ENCODE measurements at places on chromosomes 16 and 17.

GRCh38 chr16:986411-986810 lies 4.8 kb downstream of the SOX8 start:
- DNase-seq, result no peak

DNA sequence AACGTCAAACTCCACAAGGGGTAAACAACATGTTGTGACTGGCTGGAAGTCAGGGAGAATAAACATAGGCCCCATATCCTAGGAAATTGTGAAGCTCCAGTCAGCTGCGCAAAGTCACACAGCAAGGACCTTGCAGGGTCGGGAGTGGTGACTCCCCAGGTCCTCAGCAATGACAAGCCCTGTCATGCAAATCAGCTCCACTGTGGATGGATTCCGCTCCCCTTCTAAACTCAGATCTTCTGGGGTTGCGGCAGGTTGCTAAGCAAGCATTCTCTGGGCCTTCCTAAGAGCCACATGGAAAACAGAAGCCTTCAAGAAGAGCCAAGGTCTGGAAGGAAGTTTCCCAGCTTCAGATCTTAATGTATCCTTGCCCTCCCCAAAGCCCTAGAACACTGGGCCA lies 28.9 kb upstream of the MYO18A start:
- no peak for DNase-seq

- no peak for DNase-seq
Measured at GRCh38 chr17:4453812-4454591, 20.3 kb downstream of the SPNS3 start.

GRCh38 chr17:28712032-28712704 lies 480 bp upstream of the PROCA1 start:
- DNase-seq, result no peak

GRCh38 chr16:85148931-85149330 lies 36.7 kb upstream of the CIBAR2 start:
- DNase-seq, result peak; percentile 44

- DNase-seq, result no peak
Measured at GRCh38 chr17:39081851-39082250, 69.6 kb downstream of the PLXDC1 start.

DNA sequence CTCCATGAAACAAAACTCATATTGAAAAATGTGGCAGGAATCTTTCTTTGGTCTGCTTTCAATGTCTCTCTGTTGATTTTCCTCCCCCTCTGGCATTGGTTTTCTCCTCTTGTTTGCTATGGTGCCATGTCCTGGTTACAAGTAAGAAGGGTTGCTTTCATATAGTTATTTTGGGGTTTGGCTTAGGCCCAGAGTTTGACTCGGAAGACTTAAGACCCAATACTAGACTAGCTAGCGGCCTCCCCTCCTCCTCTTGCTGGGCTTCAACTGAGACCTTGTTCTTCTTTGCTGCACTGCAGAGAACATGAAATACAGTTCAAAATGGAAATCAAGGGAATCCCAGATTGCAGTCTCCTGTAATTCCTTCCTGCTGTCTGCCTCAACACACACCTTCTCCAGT lies 30.0 kb upstream of the CLEC18A start:
- peak; percentile 43 for DNase-seq

DNA sequence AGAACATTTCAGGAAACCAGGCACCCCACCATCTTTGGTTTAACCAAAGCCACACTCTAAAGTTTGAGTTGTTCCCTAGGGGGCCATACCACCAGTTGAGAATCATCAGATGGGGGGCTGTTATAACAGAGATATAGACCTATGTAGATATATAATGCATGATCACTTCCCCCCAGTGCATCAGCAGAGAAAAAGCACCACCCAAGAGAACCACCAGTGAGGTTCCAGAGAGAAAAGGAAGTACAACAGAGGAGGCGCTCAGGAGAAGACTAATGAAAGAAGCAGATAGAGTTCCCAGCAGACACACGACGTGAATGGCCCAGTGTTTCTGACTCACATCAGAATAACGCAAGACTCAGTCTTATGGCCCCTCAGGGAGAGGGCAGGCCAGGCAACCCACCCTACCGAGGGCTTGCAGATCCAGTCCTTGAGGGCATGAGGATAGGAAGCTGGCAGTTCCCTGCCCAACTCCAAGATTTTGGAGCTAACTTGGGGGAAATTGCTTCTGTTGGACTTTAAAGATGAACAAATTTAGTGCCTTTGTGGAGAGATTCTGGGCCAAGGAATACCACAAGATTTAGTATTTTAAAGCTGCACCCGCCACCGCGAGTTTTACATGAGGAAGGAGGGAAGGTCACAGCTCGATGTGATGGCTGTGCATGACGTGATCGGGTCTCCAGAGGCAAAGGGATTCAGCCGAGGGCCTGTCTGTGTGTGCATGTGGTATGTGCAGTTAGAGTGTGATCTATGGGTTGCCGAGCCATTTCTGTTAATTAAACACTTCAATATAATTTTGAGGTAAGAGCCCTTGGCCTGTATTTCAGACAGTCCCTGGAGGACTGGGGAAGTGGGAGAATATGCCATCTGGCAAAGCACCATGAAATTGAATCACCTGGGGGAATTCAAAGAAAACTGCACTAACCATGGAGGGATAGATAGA lies 53.1 kb downstream of the AIPL1 start:
- DNase-seq, result no peak

DNA sequence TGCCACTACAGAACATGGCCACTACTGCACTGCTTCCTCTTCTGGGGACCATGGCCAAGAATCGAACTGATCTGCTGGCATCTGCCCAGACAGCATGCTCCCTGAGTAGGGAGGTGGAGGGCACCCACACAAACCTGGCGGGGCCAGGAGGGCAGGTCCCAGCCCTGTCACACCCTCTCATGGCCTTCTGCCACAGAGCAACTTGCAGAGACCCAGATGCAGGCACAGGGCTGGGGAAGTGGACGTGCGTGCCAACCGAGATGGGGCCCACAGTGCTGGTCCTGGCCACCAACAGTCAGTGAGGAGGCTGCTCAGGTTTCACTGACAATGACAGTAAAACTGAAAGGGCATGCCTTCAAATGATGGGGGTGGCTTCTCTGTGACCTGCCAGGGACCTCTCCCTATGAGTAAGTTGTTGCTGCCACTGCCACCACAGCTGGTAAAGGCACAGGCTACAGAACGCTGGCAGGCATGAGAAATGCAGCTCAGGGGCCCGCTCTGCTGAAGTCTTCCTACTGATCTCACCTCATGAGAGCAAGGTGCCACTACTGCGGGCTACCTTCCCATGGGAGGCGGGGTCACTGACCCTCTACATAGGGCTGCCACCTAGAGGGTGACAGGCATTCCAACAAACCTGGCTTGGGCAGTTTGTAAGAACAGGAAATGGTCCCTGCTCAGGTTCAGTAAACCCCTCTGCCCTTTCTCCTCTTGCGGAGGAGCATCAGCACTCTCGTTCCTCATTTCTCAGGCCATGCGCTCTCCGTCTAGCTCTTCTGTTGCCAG lies 15.5 kb downstream of the HIC1 start:
- DNase-seq, result no peak

- DNase-seq, result peak; percentile 36
Measured at GRCh38 chr17:39648616-39649366, 11.8 kb downstream of the STARD3 start.

GRCh38 chr16:68994324-68994723 lies 111.1 kb upstream of the HAS3 start:
- DNase-seq, result no peak

GRCh38 chr17:68085771-68086381 lies 50.3 kb downstream of the KPNA2 start:
- DNase-seq, result no peak

GRCh38 chr17:14334919-14335318 lies 34.0 kb downstream of the HS3ST3B1 start:
- no peak for DNase-seq

- no peak for DNase-seq
Measured at GRCh38 chr16:25614716-25615265, 77.0 kb upstream of the HS3ST4 start.

GRCh38 chr17:49388290-49388640 lies 26.2 kb upstream of the ZNF652 start:
- DNase-seq, result no peak

- DNase-seq, result no peak
Measured at GRCh38 chr16:49830873-49831272, 25.0 kb downstream of the ZNF423 start.

DNA sequence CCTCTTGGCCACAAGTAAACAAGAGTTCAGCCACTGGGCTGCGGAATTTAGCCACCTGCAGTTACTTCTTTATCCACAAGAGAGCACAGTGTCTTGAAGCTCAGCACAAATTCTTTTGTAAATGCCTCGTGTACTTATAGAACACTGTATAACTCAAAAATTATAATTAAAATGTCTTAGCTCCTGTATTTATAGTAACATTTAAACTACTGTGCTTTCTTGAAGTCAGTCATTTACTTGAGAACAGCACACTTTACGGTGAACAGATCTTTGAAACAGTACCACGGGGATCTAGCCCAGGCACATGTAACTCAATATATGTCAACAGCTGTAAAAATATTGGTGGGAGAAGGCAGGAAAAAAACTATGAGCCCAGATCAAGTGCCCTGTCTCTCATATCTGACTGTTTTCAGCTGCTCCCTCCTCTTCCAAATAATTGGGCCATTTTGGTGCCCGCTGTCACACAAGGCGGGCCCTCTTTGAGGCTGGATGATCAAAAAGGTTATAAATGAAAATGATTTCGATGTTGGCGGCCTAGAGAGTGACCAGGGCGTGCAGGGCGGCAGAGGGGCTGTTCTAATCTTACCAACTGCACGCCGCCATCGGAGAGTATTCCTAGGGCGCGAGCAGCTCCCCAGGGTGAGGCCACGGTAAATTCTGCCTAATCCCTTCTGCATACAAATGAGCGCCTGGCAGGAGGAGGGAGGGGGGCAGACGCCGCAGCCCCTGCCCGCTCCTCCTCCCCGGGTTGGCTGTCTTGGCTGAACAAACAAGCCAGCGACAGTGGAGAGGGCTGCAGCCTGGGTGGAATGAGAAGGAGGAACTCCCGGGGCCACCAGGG lies 183.2 kb downstream of the C16orf78 start:
- DNase-seq, result peak; percentile 21

- no peak for DNase-seq
Measured at GRCh38 chr16:19567560-19567959, 12.1 kb downstream of the VPS35L start.

DNA sequence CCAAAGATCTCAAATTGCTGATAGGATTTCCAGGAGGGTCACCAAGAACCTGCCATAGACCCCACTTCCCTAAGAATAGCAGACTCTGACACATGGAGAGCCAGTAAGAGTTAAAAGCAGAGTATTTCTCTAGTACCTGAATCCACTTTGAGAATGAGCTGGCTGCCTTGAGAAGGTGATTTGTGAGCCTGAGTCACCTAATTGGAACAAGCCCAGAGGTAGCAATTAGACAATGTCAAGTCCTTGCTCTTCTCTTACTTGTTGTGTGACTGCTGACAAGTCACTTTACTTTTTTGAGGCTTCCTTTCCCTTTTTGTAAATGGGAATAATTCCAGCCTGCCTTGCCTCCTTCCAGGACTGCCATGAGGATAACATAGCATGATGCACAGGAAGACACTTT lies 76.1 kb upstream of the ASIC2 start:
- no peak for DNase-seq

GRCh38 chr16:56288019-56288418 lies 96.7 kb downstream of the GNAO1 start:
- no peak for DNase-seq

DNA sequence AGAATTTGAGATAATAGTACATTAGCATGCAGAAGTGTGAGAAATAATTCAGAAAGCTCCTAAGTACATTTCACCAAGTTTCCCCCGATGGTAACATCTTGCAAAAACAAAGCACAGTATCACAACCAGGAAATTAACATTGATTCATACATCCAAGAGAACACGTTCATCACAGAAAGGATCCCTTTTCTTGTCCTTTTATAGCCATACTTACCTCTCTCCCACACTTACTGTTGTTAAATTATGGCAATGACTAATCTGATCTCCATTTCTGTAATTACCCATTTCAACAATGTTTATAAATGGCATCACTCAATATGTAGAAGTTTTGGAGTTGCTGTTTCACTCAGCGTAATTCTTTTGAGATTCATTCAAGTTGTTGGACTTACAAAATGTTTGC lies 1260.0 kb downstream of the CDH8 start:
- DNase-seq, result no peak

GRCh38 chr16:28572696-28573510 lies 19.2 kb downstream of the SGF29 start:
- DNase-seq, result no peak

DNA sequence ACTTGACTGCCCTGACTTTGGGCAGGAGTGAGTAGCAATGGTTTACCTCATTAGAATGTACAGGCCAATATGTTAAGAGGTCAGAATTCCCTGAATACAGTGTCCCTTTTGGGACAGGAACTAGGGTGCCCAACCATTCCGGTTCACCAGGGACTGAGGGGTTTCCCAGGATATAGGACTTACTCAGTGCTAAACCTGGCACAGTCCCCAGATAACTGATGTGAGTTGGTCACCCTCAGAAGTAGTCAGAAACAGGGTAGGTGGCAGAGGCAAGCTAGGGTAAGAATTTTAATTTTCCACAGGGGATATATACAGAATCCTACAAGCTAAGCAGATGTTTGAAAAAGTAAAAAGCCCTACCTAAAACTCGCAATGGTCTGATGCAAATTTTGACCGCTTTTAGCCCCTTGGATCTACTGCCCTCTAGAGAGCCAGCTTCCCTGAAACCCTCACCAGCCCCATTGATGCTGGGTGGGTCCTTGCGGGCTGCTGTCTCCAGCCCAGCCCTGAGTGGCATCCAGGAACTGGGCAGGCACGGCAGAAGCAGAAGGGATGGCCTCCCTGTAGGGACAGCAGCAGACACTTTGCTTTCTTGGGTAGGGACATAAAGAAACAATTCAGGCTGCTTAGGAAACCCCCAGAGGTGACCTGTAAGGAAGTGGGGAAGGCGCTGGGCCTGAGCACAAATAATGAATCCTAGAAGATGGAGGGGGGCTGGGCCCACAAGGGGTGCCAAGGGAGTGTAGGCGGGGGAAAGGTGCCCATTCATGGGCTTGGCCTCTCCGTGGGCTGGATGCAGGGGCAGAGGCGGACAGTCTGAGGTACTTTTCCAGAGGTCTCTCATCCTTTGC lies 434.8 kb downstream of the SLC39A11 start:
- peak; percentile 40 for DNase-seq

DNA sequence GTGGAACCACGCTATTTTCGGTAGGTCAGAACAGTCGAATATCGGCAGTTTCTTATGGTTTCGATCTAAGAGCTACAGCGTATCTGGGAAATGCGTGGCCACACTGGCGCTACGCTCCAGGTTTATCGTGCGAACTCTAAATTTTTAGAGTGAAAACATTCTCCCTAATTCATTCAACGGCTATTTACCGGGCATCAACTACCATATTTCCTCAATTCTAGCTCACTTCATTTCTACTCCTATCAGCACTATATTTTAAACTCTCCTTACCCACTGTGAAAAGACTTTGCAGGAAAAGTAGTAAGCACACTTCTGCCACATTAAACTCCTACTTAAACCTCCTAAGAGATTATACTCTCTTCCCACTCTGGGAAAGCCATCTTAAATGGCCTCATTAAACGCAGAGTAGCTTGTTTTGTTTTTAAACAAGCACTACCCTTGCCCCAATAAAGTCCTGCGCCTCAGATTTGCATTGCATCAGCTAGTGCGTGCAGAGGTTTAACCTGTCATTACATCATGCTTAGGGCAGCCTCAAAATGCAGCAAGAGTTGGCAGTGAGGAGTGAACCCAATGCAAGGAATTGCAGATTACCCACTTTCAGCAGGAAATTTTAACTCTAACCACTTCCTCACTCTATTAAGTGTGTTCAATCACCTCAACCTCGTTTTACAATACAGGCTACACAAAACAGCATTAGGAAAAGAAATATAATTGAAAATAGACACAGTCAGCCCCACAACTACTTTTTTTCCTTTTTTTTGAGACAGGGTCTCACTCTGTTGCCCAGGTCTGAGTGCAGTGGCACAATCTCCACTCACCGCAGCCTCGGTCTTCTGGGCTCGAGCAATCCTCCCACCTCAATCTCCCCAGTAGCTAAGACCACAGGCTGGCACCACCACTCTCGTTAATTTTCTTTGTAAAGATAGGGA lies 18.8 kb downstream of the SIAH1 start:
- DNase-seq, result peak; percentile 92
